ENCODE measurements at places on chromosomes 16 and 17.

DNA sequence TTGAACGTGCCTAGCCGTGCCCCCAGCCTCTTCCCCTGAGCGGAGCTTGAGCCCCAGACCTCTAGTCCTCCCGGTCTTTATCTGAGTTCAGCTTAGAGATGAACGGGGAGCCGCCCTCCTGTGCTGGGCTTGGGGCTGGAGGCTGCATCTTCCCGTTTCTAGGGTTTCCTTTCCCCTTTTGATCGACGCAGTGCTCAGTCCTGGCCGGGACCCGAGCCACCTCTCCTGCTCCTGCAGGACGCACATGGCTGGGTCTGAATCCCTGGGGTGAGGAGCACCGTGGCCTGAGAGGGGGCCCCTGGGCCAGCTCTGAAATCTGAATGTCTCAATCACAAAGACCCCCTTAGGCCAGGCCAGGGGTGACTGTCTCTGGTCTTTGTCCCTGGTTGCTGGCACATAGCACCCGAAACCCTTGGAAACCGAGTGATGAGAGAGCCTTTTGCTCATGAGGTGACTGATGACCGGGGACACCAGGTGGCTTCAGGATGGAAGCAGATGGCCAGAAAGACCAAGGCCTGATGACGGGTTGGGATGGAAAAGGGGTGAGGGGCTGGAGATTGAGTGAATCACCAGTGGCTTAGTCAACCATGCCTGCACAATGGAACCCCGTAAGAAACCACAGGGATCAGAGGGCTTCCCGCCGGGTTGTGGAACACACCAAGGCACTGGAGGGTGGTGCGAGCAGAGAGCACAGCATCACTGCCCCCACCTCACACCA, 724 bp downstream of the GAA start:
- no peak for DNase-seq

DNA sequence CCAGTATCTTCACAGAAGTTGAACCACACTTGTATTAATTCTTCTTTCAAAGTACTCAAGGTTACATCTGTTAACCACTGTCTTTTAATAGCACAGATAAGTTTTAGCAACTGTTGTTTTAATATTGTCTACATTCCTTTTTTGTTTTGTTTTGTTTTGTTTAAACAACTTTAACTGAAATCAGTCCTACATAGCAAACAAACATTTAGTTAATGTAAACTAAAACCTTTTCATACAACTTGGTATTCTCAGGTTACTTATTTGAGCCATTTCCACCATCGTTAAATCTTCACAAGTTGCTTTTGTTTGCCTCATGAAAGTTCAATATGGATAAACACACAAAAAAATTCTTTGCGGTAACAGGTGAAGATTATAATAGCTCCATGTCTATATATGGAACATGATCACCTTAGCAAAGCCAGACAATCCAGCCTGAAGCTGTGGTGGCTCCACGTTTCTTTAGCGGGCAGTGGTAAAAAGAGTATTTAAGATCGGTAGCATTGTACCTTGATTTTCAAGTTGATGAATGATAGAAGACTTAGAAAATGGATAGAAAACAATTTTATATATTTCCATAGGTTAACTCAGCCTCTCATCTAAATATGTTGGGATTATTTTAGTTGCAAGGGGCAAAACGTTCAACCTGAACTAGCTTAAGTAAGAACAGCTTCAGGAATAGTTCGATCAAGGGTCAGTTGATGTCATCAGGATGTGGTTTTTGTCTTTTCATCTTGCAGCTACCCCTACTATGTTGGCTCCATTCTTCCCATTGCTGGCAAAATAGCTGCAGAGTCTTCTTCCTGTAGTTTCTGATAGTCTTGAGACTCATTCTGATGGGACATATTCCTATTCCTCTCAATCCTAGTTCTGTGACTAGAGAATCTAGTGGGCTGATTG, 182.8 kb downstream of the FTO start:
- no peak for DNase-seq

DNA sequence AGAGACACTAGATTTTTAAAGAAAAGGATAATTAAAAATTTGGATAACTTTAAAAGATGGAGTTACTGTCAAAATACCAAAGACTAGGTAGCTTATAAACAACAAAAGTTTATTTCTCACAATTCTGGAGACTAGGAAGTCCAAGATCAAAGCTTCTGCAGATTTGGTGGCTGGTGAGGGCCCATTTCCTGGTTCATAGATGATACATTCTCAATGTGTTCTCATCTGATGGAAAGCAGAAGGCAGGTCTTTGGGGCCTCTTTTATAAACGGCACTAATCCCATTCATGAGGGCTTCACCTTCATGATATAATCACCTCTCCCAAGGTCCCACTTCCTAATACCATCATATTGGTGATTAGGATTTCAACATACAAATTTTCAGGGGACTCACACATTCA, 33.7 kb downstream of the NLK start:
- DNase-seq: no peak

DNA sequence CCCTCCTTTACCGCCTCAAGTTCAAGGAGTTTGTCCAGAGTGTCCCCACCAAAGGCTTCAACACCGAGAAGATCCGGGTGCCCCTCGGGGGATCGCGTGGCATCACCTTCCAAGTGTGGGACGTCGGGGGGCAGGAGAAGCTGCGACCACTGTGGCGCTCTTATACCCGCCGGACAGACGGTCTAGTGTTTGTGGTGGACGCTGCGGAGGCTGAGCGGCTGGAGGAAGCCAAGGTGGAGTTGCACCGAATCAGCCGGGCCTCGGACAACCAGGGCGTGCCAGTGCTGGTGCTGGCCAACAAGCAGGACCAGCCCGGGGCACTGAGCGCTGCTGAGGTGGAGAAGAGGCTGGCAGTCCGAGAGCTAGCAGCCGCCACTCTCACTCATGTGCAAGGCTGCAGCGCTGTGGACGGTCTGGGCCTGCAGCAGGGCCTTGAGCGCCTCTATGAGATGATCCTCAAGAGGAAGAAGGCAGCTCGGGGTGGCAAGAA, 1.1 kb downstream of the ARL4D start:
- no peak for DNase-seq

GRCh38 chr17:33847900-33848299, 407.2 kb upstream of the CCL2 start:
- DNase-seq: no peak

DNA sequence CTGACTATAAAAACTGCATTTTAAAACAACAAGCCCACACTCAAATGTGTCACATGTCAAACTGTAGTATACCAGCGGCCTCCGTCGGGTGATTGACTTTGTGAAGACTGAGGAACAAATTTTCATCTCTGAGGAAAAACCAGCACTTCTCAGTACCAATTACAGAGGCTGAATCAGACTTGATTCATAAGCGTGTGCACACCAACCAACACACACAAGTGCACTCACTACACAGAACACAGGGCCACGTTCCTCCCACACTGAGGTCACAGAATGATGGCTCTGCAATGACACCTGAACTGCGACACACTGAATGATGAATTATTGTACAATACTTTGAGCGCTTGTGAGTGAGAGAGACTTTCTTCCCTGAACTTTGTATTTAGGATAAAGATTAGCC, 29.6 kb downstream of the XPO6 start:
- DNase-seq: no peak

GRCh38 chr17:9292561-9292941, 271.2 kb downstream of the NTN1 start:
- DNase-seq: no peak

GRCh38 chr17:10698096-10698818, 863 bp downstream of the ADPRM start:
- DNase-seq: no peak

GRCh38 chr16:2749476-2749875, 3.0 kb upstream of the SRRM2 start:
- no peak for DNase-seq

DNA sequence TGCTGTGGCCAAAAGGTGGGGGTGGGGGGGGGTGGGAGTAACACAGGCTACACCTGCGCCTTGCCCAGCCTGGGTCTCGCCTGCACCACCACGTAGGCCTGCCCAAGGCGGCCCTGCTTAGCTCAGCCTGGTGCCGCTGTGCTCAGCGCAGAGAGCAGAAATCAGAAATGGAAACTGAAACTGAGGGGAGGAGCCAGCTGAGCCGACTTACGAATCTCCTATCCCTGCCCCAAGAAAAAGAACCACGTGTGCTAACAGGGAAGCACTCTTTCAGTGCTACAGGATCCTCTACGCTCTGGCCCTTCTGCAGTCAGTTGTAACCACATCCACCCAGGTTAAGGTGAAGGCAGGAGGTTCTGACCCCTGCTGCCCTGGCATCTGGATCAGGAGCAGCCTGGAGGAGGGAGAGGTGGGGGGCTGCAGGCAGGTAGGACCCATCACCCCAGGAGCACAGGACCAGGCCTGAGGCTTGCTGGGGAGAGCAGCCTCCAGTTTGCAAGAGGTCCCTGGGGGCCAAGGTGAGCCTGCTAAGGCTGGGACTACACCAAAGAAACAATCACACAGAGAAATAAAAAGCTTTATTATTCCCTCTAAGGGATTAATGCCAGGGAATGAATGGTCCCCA, at the start of gene DHX58:
Gene DHX58 (minus strand): TSS at position 163 of the 625 bp plus-strand sequence. CDS start 822 bp downstream, outside the sequence.
- DNase-seq: peak; percentile 71

DNA sequence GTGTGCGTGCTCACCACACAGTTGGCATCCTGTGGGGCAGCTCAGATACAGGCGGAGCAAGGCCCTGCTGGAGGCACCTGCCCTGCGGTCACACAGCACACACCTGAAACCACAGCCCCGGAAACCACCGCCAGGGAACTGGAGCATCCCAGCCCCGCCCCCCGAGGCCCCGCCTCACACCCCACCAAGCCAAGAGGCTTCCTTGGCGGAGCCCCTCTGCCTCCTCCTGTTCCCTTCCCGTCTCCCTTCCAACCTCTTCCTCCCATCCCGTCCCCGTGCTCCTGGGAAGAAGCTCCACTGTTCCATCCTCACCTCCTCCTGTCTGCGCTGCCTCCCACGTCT, 205.5 kb downstream of the NTN1 start:
- no peak for DNase-seq

DNA sequence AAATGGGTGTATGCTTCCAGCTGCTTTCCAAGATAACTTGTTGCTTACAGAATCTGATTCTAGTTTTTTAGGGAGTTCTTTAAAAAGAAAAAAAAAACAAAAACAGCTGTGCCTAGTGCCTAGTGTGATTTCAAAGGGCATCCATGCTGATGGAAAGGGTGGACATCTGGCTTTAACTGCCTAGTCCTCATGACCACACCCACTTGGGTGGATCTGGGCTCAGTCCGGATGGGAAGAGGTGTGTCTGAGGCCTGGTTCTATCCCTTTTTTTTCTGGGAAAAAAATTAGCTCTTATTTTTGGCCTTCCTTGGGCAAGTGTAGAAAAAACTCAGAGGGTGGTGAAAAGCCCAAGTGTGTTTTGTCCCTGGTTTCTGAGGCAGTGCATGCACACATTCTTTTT, 132.3 kb upstream of the CDH11 start:
- no peak for DNase-seq

DNA sequence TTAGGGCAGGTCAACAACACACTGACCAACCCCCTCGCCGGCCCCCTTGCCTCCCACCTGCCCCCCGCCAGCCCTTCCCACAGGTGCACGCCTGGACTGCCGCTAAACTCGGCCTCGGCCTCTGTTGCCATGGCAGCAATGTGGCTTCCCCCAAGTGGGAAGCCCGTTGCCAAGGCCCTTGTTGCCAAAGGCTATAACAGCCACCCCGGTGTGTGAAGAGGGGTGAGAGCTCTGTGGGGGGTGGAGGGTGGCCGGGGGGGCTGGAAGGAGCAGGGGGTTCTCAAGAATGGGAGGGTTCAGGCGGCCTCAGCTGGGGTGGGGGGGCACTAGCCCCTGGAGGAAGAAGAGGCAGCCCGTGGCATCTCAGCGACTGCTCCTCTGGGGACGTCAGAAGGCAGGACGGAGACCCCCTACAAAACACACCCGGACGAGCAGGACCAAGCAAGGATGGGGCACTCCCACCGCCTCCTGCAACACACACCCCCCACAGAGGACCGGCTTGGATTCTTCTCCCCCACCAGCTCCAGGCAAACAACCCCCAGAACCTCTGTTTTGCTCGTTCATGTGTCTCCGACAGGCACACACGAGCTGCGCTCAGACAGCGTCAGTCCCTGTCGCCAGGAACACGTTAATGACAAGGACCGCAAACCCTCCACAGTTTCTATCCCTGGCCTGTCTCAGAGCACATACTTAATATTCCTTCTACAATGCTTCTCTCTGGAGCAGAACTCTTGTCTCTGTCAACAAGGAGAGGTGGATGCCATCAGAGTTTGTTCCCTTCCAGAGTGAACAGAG, 55.7 kb downstream of the ABR start:
- DNase-seq: no peak

GRCh38 chr16:24745391-24745790, 15.9 kb downstream of the TNRC6A start:
- no peak for DNase-seq

- DNase-seq: no peak
Observed at GRCh38 chr17:65261152-65261551, 124.0 kb downstream of the RGS9 start.

DNA sequence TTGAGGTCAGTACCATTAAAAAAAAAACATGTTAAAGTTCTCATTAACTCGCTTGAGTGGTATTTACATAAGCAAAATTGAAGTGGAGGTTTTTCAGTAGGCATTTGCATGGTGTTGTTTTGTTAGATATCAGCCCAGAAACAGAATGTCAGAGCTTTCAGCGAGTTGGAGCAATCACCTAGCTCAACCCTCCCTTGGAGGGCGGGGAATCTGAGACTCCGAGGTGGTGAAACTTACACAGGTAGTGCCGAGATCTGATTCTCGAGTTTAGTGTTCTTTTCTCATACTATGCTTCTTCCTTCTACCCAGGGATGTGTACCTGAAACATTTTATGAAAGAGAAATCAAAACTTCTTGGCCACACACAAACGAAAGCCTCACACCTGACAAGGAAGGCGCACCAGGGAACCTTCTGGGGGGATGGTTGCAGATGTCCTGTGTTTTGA, 6.6 kb downstream of the SEC14L1 start:
- DNase-seq: no peak

GRCh38 chr17:1764284-1764683, 2.4 kb downstream of the SERPINF1 start:
- DNase-seq: peak; percentile 19

- no peak for DNase-seq
Observed at GRCh38 chr17:77185137-77185536, 44.4 kb downstream of the SEC14L1 start.

DNA sequence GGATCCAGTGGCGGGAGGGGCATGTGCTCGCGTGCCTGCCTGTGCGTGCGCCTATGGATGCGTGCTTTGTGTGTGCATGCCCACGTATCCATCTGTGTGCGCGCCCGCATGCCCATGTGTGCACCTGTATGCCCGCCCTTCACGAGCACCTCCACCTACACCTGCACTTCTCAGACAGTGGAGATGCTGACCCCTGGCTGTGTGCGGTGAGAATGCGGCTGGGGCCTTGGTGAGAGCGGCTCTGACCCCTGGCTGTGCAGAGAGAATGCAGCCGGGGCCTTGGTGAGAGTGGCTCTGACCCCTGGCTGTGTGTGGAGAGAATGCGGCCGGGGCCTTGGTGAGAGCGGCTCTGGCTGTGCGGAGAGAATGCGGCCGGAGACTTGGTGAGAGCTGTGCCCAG, 33.9 kb downstream of the AXIN1 start:
- DNase-seq: no peak

DNA sequence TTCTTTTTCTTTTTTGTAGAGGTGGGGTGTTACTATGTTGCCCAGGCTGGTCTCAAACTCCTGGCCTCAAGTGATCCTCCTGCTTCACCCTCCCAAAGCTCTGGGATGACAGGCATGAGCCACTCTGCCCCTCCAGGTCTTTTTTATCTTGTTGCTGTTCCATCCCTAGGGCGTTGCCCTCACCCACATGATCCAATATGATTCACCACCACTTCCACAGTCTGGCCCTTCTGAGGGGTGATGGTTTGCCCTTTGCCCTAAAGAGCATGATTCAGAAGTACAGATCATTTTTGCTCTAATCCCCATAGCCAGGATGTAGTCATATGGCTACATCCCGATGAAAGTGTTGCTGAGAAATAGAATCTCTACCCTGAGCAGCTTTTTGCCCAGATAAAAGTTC, 18.8 kb downstream of the STX4 start:
- no peak for DNase-seq

Measured in stimulated activated CD8-positive, alpha-beta memory T cell treated with anti-CD3 and anti-CD28 coated beads, Interleukin-7, amount 100 ng/mL, for 48 hours (primary cell).